Right ventricle myocardium superior (tissue), 1 donor: ENCODE measurements at places on chromosomes 5 and 9. TPM values are rescaled to one million over a fixed set of nuclear protein-coding genes. Genes with fewer than 3 reads are reported as not detected.

The ADGRD2 gene
- total RNA-seq = not detected

The CD74 gene
- total RNA-seq = 263 TPM

GRCh38 chr5:52502460-52502999 is 285.2 kb upstream of the ITGA1 start:
- no peak for DNase-seq

DNA sequence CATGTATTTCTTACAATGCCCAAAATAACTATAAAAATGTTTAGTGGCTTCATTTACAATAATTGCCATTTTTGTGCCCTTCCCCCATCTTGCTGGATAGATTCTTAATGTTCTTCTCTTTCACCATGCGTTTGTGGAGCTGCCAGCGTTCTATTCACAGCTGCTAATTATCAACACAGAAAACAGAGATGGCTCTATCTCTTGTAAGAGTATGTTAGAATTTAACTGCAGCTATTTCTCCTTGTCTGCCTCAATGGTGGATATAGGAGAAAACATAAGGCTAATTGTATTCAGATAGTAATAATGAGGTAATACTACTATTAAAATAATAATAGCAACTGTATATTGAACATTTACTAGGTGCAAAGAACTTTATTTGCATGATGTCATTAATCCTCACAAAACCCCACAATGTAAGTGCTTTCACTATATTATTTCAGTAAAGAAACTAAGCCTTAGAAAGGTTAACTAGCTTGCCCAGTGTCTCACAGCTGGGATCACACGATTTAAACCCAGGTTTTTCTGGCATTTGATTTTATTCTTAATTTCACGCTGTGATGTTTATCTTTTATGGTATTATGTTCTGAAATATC is 50.1 kb downstream of the JAKMIP2 start:
- no peak for DNase-seq

The ANKRD31 gene
- total RNA-seq = 0.08 TPM

DNA sequence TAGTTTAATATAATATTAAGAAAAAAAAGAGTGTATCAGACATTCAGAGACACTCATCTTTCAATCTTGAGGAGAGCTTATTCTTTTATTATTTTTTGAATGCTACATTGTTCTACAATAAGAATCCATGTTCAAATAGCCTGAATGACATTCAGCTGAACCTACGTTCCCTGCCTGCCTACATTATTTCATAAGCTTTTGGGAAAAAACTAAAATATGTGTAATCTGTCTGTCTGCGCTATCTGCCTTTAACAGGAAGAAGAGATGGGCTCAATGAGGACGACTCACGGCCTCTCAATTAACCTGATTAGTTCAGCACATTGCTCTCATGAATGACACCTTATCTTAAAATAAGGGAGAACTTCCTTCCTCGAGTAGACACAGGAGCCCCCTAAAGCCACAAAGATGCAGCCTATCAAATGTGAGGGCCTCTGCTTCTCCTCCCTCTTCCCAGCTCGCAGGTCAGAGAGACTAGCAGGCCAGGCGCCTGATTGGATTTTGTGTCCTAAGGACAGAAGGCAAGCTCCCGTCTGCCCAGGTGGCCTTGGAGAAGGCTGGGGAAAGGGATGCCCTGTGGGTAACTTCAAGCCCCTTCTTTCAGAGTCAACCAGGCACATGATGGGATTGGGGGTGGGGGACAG is 37.8 kb downstream of the EBF1 start:
- no peak for DNase-seq

The IGIP gene
- 10.4 TPM for total RNA-seq
